ENCODE measurements at places on chromosomes 2 and 18. TPM values are rescaled to one million over a fixed set of nuclear protein-coding genes. Genes with fewer than 3 reads are reported as not detected.

DNA sequence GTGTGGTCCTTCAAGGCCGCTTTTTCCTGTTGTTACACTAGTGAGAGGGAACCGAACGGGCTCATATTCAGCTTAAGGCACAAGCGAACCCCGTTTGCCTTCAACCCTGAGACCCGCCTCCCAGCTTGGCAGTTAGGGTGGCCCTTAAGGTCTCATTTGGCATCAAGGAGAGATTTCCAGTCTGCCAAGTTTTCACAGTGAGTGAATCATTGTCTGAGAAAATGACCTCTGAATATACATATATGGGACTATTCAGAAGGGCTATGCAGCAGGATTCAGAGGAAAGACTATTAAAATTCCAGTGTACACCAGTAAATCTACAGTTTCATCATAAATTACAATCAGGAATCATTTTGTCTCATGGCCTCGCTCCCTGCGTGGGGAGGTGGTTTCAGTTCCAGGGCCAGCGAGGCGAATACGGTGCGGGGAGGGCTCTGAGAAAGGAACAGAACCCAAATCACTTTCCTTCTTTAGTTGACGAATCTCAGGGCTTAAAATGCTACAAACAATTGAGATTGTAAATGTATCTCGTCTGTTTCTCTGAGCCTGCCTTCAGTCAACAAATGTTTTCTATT is 231.4 kb downstream of the FAM210A start:
- peaks cover 5% of the 10 kb centered on the region for H3K4me1 ChIP-seq
- H3K27me3 ChIP-seq = no peaks in the 10 kb centered on the region
- DNase-seq = no peak
- no peaks in the 10 kb centered on the region for H3K36me3 ChIP-seq
- no peak overlapping the region for H3K27ac ChIP-seq
- no peak overlapping the region for H3K4me3 ChIP-seq

DNA sequence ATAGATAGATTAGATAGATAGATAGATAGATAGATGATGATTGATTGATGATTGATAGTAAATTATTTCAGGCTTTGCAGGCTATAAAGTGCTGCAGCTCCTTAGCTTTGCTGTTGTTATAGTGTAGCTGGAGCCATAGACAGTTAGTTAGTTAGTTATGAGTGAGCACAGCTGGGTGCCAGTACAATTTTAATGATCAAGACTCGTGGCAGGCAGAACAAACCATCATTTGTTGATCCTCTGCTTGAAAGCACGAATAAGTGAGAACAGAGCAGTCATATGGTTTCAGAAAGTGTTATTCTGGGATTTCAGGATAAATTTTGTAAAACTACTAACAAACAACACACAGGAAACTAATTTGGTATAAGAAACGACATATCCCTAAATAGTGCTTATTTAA is 53.9 kb downstream of the THOC1 start:
- DNase-seq = no peak
- no peak overlapping the region for H3K27ac ChIP-seq
- no peaks in the 10 kb centered on the region for H3K27me3 ChIP-seq
- no peaks in the 10 kb centered on the region for H3K4me1 ChIP-seq
- H3K4me3 ChIP-seq = no peak overlapping the region
- peaks cover 42% of the 10 kb centered on the region for H3K36me3 ChIP-seq

DNA sequence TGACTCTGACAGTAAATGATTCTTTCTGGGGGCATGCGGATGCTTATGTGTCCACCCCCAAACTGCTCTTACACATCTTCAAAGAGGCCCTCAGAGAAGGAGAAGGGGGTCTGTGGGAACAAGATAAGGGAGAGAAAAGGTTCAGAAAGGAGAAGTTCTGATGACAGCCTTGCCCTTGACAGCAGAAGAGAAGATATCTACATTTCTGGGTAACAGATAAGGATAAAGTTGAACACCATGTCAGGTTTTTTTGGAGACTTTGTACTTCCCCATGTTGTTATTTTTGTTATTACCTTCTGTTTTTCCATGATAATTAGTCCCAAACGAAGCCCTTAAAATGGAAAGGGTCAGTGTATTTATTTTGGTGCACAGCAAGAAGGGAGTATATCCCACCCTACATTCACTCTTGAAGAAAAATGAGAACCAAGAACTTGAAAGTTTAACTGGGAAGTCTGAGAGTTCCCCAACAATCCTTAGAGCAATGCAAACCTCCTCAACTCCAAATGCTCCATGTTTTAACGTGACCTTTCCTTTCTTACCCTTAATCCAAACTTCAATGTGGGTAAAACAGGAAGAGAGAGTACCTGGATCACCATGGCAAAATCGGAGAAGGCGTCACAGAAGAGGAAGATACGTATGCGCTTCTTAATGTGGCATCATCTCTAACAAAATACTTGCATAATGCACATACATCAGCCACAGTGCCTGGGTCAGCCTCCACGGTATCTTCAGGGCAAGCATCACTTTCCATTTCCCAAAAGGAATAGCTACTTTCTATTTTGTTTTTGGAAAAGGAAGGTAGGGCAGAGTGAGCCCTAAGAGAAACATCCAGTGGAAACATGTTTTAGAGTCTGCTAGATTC is 264.6 kb upstream of the STON1 start:
- H3K4me1 ChIP-seq = no peaks in the 10 kb centered on the region
- no peaks in the 10 kb centered on the region for H3K27me3 ChIP-seq
- H3K27ac ChIP-seq = no peak overlapping the region
- no peak for DNase-seq
- H3K4me3 ChIP-seq = no peak overlapping the region

GRCh38 chr2:135320465-135321355 is 210.3 kb downstream of the ZRANB3 start:
- DNase-seq = no peak
- no peak overlapping the region for H3K4me3 ChIP-seq
- H3K27ac ChIP-seq = no peak overlapping the region
- no peaks in the 10 kb centered on the region for H3K36me3 ChIP-seq
- no peaks in the 10 kb centered on the region for H3K4me1 ChIP-seq

DNA sequence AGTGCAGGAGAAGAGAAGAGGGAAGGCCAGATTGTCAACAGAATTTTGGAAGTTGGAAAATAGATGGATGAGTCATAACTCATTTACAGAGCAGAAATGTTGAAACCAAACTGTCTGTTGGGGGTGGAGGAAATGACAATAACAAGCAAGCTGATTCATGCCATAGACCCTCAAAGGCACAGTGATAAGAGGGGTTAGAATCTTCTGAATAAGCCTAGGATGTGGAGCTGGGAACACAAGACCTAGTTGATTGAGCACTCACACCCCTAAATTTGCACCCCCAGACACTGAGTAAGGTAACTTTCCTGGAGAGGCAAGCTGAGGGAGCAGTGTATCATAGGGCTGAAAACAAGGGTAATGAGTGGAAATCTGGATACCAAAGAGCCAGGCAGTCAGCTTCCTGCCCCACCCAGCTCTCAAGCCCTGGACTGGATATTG is 141.4 kb downstream of the SCG2 start:
- no peak overlapping the region for H3K4me3 ChIP-seq
- no peaks in the 10 kb centered on the region for H3K36me3 ChIP-seq
- H3K27ac ChIP-seq = no peak overlapping the region
- H3K27me3 ChIP-seq = no peaks in the 10 kb centered on the region
- H3K4me1 ChIP-seq = no peaks in the 10 kb centered on the region

DNA sequence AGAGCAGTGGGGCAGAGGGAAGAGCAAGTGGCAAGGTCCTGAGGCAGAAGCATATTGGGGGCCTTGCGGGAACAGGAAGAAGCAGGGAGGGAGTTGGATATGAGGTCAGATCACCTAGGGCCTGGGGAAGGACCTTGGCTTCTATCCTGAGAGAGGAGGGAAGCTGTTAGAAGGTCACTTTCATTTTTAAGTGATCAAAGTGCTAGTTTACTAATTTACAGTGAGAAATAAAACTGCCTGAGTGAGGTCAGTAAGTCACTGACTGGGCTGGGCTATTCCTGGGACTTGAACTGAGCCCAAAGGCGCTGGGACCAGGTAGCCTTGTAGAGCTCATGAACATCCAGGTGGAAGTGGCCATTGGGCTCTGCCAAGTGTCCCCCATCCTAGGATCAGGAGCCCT is 76.6 kb upstream of the B3GNT7 start:
- no peak overlapping the region for H3K4me3 ChIP-seq
- H3K27me3 ChIP-seq = no peaks in the 10 kb centered on the region
- no peak overlapping the region for H3K27ac ChIP-seq
- no peaks in the 10 kb centered on the region for H3K36me3 ChIP-seq

DNA sequence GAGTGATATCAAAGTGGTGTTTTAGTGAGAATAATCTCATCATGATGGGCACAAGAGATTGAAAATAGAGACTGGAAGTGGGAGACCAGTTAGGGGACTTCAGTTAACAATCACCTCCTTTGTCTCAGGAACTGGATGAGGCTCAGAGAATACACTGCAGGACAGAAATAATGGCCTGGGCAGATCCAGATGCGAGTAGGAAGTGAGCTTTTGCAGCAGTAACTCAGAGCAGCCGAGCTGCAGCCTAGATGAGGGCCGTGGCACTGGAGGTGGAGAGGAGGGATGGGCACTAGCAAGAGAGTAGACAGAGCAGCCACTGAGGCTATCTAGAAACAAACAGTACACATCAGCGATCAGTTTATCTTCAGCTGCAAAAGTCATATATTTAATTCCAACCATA is 48.6 kb downstream of the CYB5A start:
- H3K27me3 ChIP-seq = no peaks in the 10 kb centered on the region
- DNase-seq = no peak
- no peak overlapping the region for H3K4me3 ChIP-seq
- H3K36me3 ChIP-seq = no peaks in the 10 kb centered on the region
- no peaks in the 10 kb centered on the region for H3K4me1 ChIP-seq

GRCh38 chr2:54866868-54867267 is 143.4 kb downstream of the EML6 start:
- DNase-seq = no peak
- H3K36me3 ChIP-seq = no peaks in the 10 kb centered on the region
- H3K4me1 ChIP-seq = no peaks in the 10 kb centered on the region
- no peaks in the 10 kb centered on the region for H3K27me3 ChIP-seq
- H3K4me3 ChIP-seq = no peak overlapping the region

DNA sequence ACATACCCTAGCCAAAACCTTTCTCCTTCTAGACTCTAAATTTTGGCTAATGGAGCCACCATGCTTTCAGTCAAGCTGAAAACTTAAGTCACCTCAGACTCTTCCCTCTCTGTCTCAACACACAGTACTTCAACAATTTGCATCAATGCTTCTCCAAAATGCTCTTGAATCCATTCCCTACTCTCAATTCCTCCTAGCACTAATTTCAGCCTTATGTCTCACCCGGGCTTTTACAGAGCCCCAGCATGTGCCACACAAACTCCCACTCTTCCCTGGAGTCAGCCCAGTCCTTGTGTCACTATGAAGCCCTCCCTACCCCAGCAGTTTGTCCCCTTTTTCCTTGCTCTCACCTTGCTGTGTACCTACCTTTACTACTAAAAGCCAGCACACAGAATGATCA is 38.7 kb downstream of the AAK1 start:
- no peaks in the 10 kb centered on the region for H3K36me3 ChIP-seq
- H3K27ac ChIP-seq = no peak overlapping the region
- no peaks in the 10 kb centered on the region for H3K27me3 ChIP-seq
- H3K4me3 ChIP-seq = no peak overlapping the region
- peaks cover 90% of the 10 kb centered on the region for H3K4me1 ChIP-seq
- no peak for DNase-seq

DNA sequence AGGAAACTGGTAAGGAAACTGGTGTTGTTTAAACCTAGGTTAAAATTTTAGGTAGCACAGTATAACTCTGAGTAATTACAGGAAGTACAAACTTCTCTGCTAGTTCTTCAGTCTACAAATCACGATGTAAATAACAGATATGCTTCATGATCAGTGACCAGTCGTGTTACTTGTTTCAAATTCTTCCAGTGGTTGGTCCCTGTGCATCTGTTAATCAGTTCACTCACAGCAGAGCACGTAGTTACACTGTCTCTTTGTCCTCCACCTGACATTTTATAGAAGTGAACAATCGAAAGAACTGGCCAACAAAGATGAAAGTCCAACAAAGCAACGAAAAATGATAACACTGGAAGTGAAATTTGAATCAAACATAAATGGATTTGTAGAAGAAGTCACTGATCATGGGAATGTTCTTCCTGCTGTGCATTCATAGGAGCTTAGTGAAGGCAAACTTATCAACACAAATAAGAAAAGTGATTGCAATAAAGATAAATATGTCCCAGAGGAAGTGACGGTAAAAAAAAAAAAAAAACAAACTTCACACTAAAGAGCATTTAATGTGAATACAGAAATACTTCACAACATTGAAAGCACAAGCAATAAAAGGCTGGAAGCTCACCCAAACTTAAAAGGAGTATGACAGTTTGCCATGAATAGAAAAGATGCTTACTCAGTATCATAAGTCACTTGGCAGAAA is 7.0 kb downstream of the EIF2AK2 start:
- H3K4me3 ChIP-seq = no peak overlapping the region
- peak overlapping the region; percentile 23 for H3K27ac ChIP-seq
- H3K4me1 ChIP-seq = peaks cover 31% of the 10 kb centered on the region
- H3K36me3 ChIP-seq = peaks cover 12% of the 10 kb centered on the region
- peak; percentile 42 for DNase-seq

DNA sequence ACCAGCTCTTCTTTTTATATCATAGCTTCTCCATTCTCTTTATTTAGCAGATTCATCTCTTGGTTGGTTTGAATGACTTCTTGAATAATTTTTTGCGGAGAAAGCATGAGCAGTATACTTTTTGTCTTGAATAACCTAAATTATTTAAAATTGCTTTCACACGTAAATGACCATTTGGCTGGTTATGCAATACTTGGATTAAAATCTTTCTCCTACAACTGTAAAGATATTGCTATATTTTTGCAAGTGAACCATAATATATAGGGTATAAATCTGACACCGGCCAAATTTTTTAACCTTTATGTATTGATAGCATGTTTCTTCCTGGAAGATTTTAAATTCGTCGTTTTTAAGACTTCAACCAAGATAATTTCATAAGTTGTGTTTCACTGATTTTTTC is 6.2 kb upstream of the ZSWIM2 start:
- no peaks in the 10 kb centered on the region for H3K27me3 ChIP-seq
- H3K27ac ChIP-seq = no peak overlapping the region
- H3K36me3 ChIP-seq = no peaks in the 10 kb centered on the region
- no peaks in the 10 kb centered on the region for H3K4me1 ChIP-seq
- no peak overlapping the region for H3K4me3 ChIP-seq
- no peak for DNase-seq

DNA sequence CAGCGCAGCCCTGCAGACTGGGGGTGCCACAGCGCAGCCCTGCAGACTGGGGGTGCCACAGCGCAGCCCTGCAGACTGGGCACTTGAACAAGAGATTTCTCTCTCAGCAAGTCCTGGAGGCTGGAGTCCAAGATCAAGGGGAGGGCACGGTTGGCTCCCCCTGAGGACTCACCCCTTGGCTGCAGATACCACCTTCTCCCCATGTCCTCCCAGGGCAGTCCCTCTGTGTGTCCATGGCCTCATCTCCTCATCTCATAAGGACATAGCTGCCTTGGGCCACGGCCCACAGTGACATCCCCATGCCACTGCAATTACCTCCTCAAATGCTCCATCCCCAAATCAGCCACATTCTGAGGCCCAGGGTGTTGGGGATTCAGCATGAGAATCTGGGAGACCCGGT is 98.2 kb downstream of the TPO start:
- peaks cover 17% of the 10 kb centered on the region for H3K4me1 ChIP-seq
- DNase-seq = no peak
- H3K27ac ChIP-seq = no peak overlapping the region

FOXI3 gene
- not detected for total RNA-seq

TCF23 gene
- not detected for total RNA-seq

CIB4 gene
- not detected for total RNA-seq

CCDC195 gene
- total RNA-seq = not detected

TCF7L1 gene
- total RNA-seq = not detected

SPHKAP gene
- not detected for total RNA-seq

CYP26B1 gene
- not detected for total RNA-seq

SPATA3 gene
- total RNA-seq = not detected

ODC1 gene
- total RNA-seq = 32.5 TPM

LRP1B gene
- not detected for total RNA-seq

KCNG2 gene
- total RNA-seq = not detected

TMEM169 gene
- 5.1 TPM for total RNA-seq

SCN2A gene
- total RNA-seq = not detected

Data from CD4-positive, alpha-beta memory T cell (primary cell).